GDM1 (cell line): ENCODE measurements at places on chromosomes 1 and 21.

DNA sequence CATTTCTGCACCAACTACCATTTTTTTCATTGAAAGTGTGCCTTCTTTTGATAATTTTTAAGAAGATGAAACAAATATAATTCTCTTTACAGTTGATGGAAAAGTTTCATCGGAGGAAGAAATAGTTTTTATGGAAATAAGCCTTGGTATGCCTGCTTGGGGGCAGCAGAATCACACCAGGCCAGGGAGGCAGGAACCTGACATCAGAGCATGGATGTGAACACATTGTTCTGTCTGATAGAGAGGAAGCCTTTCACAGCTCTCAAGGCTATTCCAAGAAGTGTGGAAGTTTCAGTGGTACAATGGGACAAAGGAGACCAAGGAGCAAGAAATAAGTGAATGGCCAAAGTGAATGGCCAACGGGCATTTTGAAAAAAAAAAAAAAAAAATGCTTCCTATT is 162.2 kb upstream of the KCNK2 start:
- no peak for DNase-seq

DNA sequence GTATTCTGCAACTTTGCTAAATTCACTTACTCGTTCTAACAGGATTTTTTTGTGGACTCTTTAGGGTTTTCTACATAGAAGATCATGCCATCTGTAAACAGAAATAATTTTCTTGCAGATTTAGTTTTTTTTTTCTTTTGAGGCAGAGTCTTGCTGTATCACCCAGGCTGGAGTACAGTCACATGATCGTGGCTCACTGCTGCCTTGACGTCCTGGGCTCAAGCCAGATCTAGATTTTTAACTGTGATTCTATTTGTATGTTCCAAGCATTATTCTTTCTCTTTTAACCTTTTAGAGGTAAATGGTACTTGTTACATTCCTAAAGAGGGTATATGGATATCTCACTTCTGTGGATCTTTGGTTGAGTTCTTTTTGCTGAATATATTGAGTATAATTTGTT is 18.6 kb downstream of the FABP3 start:
- DNase-seq: no peak

- DNase-seq: no peak
These were observed 5.8 kb downstream of the CDC42BPA start for GRCh38 chr1:227312361-227313025.

GRCh38 chr1:107309962-107310361 is 169.1 kb downstream of the NTNG1 start:
- DNase-seq: no peak

- no peak for DNase-seq
These were observed 16.1 kb upstream of the LYST start for GRCh38 chr1:235882816-235883215.

DNA sequence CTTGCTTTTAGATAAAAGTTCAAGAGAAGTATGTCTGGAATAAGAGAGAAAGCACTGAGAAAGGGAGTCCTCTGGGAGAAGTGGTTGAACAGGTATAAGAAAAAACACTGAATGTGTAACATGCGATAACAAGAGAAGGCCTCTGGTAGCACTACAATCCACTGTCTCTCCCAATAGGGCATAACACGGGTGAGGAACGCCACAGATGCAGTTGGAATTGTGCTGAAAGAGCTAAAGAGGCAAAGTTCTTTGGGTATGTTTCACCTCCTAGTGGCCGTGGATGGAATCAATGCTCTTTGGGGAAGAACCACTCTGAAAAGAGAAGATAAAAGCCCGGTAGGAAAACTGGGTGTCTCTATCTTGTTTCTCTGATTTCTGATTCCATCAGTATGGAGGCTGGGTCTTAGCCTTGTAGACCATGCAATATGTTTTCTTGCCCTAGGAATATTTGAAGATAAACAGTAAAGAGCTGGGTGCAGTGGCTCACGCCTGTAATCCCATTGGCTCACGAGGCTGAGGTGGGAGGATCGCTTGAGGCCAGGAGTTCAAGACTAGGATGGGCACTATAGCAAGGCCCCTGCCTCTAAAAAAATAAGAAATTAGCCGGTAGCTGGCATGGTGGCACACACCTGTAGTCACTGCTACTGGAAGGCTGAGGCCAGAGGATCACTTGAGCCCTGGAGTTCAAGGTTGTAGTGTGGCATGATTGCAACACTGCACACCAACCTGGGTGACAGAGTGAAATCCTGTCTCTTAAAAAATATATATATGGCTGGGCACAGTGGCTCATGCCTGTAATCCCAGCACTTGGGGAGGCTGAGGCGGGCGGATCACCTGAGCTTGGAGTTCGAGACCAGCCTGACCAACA is 40.4 kb downstream of the DAP3 start:
- no peak for DNase-seq

GRCh38 chr1:178536329-178536728 is 23.4 kb downstream of the TEX35 start:
- no peak for DNase-seq
